Muscle of arm (tissue), 14 donors: ENCODE measurements at places on chromosomes 11 and 22. TPM values are rescaled to one million over a fixed set of nuclear protein-coding genes. Genes with fewer than 3 reads are reported as not detected.
A peak's percentile ranks its signal among the peaks of the same experiment; 100 is the strongest.

The SCUBE2 gene
- polyA plus RNA-seq: 30.5 TPM

DNA sequence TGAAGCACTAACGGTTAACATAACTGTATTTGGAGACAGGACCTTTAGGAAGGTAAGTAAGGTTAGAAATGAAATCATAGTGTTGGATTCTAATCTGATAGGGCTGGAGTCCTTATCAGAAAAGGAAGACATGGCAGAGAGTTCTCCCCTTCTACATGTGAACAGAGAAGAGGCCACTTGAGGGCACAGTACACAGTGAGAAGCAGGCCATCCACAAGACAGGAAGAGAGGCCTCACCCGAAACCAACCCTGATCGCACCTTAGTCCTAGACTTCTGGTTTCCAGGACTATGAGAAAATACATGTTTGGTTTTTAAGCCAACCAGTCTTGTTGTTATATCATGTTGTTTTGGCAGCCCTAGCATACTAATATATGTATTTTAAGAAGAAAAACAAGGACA is 170.0 kb downstream of the LRRC4C start:
- no peak for DNase-seq

The YIF1A gene
- 38.9 TPM for polyA plus RNA-seq

- DNase-seq: no peak
Measured at GRCh38 chr11:44014968-44015623, 32.7 kb upstream of the ACCSL start.

GRCh38 chr22:44131989-44132685 is 48.6 kb upstream of the PARVG start:
- no peak for DNase-seq

DNA sequence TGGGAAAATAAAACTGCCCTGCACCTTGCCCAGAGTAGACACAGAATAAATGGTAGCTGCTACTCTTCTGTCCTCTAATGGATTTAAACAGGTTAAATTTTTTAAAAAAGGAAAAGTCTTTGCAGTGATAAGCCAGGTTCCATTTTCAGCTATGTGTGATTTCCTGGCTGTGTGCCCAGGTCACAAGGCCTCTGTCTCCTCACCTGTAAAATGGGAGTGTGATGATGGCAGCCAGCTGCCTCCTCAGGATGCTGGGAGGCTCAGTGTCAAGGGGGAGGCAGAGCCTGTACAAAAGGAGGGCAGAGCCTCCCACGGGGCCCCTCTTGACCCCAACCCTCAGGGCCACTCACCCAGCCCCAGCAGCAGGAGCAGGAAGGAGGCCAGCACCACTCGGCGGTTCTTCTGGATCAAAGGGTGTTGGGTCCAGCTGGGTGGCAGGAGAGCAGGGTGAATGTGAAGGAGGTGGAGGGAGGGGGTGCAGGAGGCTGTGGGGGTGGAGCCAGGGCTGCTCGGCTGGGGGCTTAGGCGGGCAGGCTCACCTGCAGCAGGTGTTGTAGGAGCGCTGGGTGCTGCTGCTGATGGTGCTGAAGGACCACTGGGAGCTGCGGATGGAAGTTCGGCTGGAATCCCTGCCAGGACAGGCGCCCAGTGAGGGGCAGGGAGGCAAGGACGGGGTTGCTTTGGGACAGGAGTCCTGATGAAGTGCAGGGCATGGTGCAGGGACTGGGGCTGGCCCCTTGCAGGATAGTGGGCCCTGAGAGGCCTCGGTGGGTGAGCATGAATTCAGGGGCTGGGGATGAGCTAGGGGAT is 1.9 kb downstream of the TMEM134 start:
- DNase-seq: no peak

- no peak for DNase-seq
Measured at GRCh38 chr11:38680166-38680565, 2082.1 kb upstream of the RAG2 start.

DNA sequence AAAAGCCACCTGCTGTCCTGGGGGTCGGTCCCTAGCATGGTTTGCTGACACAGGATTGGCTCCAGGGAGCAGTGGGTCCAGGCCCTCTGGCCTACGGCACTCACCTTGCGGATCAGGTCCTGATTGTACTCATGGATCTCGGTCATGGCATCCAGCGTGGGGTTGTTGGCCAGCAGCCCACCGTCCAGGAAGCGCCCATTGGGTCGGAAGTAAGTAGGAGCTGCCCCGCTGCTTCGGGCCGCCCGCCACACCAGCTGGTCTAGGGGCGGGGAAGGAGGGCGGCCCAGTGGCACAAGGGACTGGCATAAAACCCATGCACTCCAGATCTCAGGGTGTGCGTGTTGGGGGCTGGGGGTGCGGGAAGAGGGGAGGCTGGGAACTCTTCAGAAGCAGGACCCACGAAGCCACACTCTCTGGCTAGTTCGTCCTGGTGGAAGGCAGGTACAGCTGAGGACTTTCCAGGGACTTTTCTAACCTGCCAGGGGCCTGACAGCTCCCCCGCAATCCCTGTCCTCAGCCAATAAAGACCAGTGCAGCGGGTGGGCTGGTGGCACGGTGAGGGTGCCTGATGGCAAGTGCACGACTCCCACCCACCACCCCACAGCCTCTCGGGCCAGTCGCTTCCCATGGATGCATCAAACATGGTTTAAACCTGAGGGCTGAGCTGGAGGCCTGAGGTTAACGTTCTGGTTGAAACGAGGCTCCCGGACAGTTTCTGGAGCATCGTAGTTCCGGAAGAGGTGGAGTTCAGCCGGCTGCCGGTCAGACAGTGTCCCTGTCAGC is 5.1 kb upstream of the BAIAP2L2 start:
- DNase-seq: no peak

GRCh38 chr22:38657045-38657909 is 839 bp downstream of the CBY1 start:
- DNase-seq: no peak

DNA sequence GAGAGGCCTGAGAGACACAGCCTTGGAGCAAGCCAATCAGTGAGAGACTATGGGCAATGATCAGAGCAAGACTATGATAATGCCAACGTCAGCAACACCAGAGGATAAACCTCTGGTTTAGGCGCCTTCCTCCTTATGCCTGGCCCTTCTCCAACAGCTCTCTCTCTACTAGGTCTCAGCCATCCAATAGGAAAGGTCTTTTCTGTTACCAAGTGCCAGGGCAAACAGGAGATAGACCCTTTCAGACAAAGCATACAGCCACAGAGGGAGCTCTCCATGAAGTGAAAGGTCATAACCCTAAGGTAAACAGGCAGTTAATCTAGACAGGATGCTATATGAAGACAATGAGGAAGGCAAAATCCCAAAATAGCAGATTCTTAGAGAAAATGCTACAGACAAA is 9.5 kb downstream of the STK33 start:
- DNase-seq: no peak

DNA sequence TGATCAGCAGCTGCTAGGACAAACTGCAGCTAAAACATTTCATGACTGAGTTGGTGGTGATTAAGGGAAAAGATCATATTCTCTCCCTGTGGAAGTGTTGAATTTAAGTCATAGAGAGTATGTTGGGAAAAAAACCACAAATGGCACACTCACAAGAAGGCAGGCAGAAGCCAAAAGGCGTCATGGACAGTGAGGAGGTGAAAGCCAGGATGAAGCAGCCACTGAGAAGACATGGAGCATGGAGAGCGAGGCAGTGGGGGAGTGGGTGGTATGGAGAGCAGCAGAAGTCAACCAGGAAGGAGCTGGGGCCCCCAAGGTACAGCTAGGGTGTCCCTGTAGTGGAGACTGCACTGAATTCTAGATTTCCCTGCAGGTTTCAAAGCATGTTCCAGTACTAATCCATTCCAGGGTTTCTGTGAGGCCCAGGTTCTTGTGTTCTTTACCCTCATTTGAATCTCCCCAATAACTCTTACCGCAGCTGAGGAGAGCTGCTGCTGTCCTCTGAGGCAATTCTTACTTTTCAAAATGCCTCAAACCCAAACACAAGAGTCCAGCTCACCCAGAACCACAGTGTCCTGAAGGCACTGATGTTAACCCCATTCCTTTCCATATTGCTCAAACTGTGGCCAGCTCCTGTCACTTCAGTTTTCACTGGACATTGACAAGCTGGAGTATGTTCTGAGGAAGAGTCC is 191.8 kb upstream of the E2F8 start:
- peak; percentile 49 for DNase-seq

The RIC3 gene
- 3.3 TPM for polyA plus RNA-seq

The CCDC87 gene
- 0.10 TPM for polyA plus RNA-seq

The PYGM gene
- polyA plus RNA-seq: 132 TPM

GRCh38 chr11:119797736-119798135 is 68.7 kb upstream of the NECTIN1 start:
- no peak for DNase-seq

DNA sequence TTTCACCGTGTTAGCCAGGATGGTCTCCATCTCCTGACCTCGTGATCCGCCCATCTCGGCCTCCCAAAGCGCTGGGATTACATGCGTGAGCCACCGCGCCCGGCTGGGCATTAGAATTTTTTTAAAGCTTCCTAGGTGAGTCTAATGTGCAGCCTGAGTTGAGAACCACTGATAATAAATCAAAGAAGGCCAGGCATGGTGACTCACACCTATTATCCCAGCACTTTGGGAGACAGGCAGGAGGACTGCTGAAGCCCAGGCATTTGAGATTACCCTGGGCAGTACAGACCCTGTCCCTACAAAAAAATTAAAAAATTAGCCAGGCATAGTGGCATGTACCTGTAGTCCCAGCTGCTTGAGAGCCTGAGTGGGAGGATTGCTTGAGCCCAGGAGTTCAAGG is 13.7 kb downstream of the MEI1 start:
- DNase-seq: no peak

- no peak for DNase-seq
Measured at GRCh38 chr11:69202511-69203221, 46.9 kb downstream of the SMIM38 start.

The IL17RA gene
- 4.6 TPM for polyA plus RNA-seq

DNA sequence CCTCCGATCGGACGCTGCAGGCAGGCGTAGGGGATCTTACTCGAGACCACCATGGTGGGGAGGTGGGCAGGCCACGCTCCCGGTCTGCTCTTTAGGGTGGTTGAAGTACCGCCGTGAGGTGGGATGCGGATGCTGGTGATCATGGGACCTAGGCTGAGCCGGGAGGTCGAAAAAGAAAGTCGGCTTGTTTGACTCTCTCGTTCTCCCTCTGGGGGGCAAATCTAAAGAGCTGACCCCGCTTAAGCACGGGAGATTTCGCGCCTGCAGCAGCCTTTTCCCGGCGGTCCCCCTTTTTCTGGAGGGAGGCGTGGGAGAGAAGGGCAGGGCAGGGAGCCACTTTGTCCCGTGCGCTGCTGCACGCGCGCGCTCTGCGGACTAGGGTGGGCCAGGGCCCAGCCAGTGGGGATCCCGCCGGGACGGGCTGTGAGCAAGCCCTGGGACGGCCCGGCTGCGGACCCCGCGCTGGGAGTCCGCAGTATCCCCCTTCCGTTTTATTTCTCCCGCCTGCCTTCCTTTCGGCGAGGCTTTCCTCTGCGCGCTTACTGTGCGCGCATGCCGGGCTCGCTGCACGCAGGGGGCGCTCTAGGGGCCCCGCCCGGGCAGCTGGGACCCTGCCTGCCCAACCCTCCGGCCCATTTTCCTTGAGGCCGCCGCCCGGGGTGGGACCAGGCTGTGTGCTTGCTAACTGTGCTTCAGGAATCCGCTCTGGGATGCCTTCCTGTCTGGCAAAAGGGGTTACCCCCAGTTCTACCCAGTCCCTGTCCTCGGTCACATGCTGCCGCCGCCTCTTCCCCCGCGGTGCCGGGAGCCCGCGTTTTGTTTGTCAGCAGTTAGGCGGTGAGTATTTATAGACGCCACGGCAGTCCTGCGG is 81.0 kb downstream of the PRR5L start:
- peak; percentile 58 for DNase-seq

- no peak for DNase-seq
Measured at GRCh38 chr11:75450826-75451821, 18.1 kb upstream of the KLHL35 start.

DNA sequence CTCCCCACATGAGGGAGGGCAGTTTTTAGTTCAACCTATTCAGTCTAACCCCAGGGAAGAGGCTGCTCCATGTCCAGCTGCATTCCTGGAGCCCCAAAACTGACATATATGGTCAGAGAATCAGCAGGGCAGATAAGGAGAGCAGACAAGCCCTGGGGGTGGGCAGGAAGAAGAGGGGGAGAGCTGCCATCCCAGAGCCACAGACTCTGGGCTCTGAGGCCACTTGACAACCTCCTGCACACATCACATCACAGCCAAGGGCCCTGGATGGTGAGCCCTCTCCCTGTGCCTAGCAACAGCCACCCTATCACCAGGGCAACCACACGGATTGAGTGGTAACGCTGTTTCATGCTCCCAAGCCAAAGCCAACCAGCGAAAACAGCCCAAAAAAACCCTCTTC is 3.1 kb downstream of the ARHGAP1 start:
- no peak for DNase-seq

The HEPACAM gene
- not detected for polyA plus RNA-seq

- no peak for DNase-seq
Measured at GRCh38 chr11:60396382-60396781, at the start of gene MS4A14. MS4A14 (plus strand) TSS chr11:60396459; CDS start chr11:60396579, 120 bp downstream.
